ENCODE measurements at places on chromosomes 2 and 18.

- H3K4me1 ChIP-seq: peaks cover 9% of the 10 kb centered on the region
- no peaks in the 10 kb centered on the region for H3K27me3 ChIP-seq
- peak overlapping the region; percentile 54 for H3K27ac ChIP-seq
- DNase-seq: no peak
- no peak overlapping the region for H3K4me3 ChIP-seq
- no peaks in the 10 kb centered on the region for H3K36me3 ChIP-seq
Observed at GRCh38 chr2:160696087-160696452, 202.5 kb upstream of the RBMS1 start.

DNA sequence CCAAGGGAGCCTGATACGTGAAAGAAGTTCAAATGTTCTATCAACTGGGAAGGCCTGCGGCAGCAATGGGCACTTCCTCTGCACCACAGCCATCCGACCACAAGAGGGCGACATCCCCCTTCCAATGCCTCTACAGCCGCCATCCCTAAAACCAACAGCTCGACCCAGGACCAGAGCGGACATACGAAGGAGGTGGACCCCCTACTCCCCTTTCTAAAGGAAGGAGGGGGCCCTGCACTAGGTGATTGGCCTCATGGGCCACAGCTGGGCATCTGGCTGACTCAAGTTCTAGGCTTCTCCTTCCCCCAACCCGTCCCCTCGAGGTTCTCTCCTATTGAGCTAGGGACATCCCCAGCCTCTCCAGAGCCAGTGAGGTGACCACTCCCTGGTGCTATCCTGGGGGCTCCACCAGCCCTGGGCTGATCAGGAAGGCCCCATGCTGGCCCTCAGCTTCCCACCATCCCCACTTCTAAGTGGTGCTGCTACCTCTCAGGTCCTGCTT lies 217.2 kb downstream of the TNS1 start:
- peak; percentile 60 for DNase-seq
- H3K36me3 ChIP-seq: no peaks in the 10 kb centered on the region
- no peak overlapping the region for H3K27ac ChIP-seq

DNA sequence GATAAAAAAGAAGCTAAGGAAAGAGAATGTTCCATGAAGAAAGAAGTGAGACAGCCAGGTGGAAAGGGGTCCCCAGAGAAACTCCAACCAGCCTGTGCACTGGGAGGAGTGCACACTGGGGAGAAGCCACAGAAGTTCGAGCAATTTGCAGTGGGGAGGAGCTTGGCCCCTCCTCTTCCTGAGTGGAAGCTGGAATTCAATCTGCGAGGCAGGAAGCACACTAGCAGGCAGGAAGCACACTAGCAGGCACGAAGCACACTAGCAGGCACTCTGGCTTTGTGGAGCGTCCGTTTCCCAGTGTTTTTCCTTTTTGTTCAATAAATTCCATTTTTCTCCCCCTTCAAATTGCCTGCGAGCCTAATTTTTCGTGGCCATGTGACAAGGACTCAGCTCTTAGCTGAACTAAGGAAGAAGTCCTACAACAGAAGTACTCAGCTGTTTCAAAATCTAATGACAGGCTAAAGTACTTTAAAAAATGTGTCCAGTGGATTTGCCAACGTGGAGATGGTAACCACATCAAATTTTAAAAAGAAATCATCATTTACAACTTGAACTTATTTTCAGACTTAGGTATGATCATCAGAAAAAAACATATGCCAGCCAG lies 21.4 kb upstream of the SPIRE1 start:
- peak; percentile 42 for DNase-seq
- H3K4me1 ChIP-seq: no peaks in the 10 kb centered on the region
- no peak overlapping the region for H3K4me3 ChIP-seq
- peaks cover 13% of the 10 kb centered on the region for H3K36me3 ChIP-seq

DNA sequence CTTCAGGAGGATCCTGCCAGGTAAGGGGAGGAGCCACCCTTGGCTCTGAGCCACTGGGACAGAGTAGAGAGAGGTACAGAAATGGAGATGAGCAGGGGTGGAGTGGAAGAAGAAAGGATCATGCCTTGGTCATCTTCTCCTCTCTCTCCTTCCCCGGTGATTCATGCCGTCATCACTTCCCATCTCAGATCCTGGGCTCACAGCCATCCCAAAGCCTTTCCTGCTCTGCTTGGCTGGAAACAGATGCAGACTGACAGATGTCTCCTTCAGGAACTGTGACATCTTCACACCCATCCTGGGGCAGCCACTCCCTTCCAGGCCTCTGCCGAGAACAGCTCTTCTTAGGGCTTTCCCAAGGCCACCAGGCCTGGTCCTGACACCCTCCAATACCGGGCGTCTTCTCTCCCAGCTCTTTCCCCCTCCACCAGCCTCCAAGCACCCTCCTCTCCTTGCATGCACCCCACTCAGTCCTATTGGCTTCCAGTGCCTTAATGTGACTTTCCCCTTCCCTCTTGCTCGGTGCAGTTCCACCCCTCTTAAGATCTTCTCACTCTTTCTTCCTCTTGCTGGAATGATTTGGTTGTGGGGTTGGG lies 58.3 kb upstream of the TNP1 start:
- no peak overlapping the region for H3K27ac ChIP-seq
- H3K36me3 ChIP-seq: no peaks in the 10 kb centered on the region
- H3K4me1 ChIP-seq: peaks cover 3% of the 10 kb centered on the region
- H3K4me3 ChIP-seq: no peak overlapping the region
- H3K27me3 ChIP-seq: no peaks in the 10 kb centered on the region
- DNase-seq: peak; percentile 90

- H3K27ac ChIP-seq: no peak overlapping the region
- H3K27me3 ChIP-seq: no peaks in the 10 kb centered on the region
- peak; percentile 87 for DNase-seq
- H3K36me3 ChIP-seq: no peaks in the 10 kb centered on the region
- peaks cover 2% of the 10 kb centered on the region for H3K4me1 ChIP-seq
Observed at GRCh38 chr2:225097035-225097434, 54.8 kb upstream of the DOCK10 start.

GRCh38 chr2:196659844-196660243 lies 20.3 kb downstream of the CCDC150 start:
- no peaks in the 10 kb centered on the region for H3K27me3 ChIP-seq
- no peaks in the 10 kb centered on the region for H3K4me1 ChIP-seq
- no peak for DNase-seq
- no peaks in the 10 kb centered on the region for H3K36me3 ChIP-seq

DNA sequence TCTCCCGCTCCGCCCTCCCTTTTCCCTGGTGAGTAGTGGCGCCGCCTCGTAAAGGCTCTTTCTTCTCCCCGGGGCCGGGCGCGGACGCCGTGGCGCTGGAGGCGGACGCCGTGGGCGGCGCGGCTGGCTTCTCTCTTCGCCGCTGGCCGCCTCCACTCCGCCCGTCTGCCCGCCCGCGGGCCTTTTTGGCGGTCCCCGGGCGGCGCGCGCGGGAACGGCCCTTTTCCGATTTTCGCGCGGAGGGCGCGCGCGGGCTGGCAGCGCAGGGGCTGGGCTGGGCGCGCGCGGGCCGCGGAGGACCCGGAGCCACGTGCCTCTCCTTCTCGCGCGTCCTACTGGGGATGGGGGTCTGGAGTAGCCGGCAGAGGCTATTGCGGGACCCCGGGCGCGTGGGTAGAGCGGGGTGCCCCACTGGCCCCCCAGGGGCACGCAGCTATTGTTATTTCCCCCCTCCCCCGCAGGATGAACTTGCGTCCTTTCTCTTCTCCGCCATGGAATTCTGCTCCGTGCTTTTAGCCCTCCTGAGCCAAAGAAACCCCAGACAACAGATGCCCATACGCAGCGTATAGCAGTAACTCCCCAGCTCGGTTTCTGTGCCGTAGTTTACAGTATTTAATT lies 472 bp downstream of the SLC20A1 start:
- H3K36me3 ChIP-seq: peaks cover 15% of the 10 kb centered on the region
- DNase-seq: no peak
- H3K4me3 ChIP-seq: peak overlapping the region; percentile 91
- H3K27ac ChIP-seq: peak overlapping the region; percentile 93
- H3K4me1 ChIP-seq: peaks cover 11% of the 10 kb centered on the region
- H3K27me3 ChIP-seq: no peaks in the 10 kb centered on the region
